A375 (cell line): ENCODE measurements at places on chromosomes 2 and 18. TPM values are rescaled to one million over a fixed set of nuclear protein-coding genes. Genes with fewer than 3 reads are reported as not detected.

The FEV gene
- total RNA-seq = not detected in 2 replicates

The TEKT4 gene
- total RNA-seq = 0.08 TPM in 1 of 2 replicates, not detected in the other

The TMSB10 gene
- total RNA-seq = 5,819 and 7,729 TPM in 2 replicates

The HRH4 gene
- total RNA-seq = 0.08 TPM in 1 of 2 replicates, not detected in the other

The CTDP1 gene
- total RNA-seq = 13.9 and 17.0 TPM in 2 replicates
